Activated naive CD8-positive, alpha-beta T cell treated with anti-CD3 and anti-CD28 coated beads, Interleukin-2, amount 10 ng/mL, durations not matched to agents 7 days and 5 days (primary cell): ENCODE measurements at places on chromosomes 6 and 20. TPM values are rescaled to one million over a fixed set of nuclear protein-coding genes. Genes with fewer than 3 reads are reported as not detected.

Gene JPH2
- total RNA-seq: 0.37 TPM

GRCh38 chr6:163001330-163001729, 273.6 kb downstream of the PACRG start:
- DNase-seq: no peak

- peak; percentile 51 for DNase-seq
Measured at GRCh38 chr6:1313767-1314503, 2.0 kb downstream of the FOXQ1 start.

GRCh38 chr6:4133941-4134838, 1.2 kb downstream of the ECI2 start:
- peak; percentile 40 for DNase-seq

Gene WFDC2
- total RNA-seq: not detected

Gene TNF
- total RNA-seq: 18.5 TPM

DNA sequence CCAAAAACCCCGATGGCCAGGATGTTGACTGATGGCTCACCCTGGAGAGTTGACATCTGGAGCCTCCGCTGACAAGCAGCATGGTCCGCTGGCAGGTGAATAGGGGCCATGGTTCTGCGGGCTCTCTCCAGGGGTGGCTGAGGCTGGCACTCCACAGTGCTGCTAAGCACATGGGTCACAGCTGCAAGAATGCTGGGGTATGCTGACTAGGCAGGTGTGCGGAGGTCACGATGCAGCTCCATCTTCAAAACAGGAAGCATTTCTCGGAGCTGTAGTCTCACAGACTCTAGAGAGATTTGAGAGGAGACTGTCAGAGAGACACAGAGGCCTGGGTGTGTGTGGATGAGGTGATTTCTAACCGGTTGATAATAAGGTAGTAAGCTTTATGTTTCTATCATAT, 341.6 kb downstream of the NRN1 start:
- peak; percentile 44 for DNase-seq

GRCh38 chr6:116500969-116501433, 10.4 kb upstream of the CALHM5 start:
- DNase-seq: no peak

GRCh38 chr6:133951881-133952814, 876 bp upstream of the TBPL1 start:
- peak; percentile 57 for DNase-seq

- DNase-seq: no peak
Measured at GRCh38 chr20:25039697-25040437, 18.1 kb downstream of the ACSS1 start.

DNA sequence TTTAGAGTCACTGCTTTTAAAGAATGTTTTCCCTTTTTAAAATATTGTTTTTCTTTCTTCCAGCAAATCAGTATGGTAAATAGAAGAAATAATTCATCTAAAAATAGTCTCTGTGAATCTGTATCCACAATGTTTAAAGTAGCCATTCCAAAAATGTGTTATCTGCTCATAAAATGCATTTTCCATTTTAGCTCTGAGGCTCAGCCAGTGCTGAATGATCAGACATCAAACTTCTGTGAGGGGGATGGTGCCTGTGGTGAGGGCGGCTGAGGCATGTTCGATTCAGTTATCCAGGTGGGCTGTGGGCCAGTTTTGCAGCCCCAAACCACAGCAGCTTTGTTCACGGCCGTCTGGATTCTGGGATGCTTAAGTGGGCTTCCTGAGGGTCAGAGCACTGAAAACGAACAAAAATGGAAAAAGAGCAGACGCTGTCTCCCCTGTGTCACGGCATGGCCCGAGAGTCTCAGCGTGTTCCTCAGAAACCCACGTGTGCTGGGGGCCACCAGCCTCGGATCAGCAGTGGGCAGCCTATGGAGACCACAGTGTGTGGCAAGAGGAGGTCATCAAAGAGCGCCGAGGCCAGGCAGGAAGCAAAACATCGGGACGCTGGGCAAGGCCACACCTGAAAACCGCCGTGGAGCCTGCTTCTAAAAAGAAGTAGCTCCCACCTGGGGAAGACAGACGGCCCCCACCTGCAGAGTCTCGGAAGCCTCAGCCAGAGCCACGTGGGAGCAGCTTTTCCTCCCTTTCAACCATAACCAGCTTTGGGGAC, 134.9 kb upstream of the THBS2 start:
- no peak for DNase-seq
